HCEC 1CT (cell line): ENCODE measurements at places on chromosomes 4 and X.

DNA sequence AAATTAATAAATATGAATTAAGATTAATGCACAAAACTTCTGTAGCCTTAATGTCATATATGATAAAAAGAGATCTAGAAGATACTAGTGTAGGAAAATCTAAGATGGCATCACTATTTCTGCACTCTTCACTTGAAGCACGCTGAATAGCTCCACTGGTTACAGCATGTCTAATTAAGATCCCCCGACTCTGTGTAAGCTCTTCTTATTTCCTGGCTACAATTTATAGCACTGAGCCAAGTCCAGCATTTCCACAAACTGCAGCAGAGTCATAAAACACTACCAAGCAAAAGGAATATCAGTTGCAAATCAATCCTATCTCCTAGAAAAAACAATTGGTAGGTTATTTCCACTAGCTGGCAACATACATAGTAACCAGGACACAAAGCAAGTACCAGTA lies 1.3 kb upstream of the CCNA2 start:
- no peak for DNase-seq

DNA sequence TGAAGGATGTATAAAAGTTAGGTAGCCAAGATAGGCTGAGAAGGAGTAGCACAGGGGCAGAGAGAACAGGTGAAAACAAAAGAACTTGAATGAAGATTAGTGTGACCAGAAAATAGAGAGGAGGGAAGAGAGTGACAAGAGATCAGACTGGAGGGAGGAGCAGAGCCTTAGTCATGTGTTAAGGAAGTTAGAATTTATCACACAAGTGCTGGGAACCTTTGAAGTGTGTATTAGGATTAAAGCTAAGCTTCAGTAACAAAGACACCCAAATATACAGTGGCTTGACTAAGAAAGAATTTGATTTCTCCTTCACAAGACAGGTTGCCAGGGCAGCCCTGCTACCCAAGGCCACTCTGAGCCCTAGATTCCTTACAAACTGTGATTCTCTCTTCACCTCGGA lies 10.7 kb upstream of the CCDC149 start:
- DNase-seq = no peak

GRCh38 chr4:1746265-1746691 lies 25.0 kb downstream of the TACC3 start:
- peak; percentile 34 for DNase-seq

GRCh38 chr4:147299205-147299604 lies 181.7 kb upstream of the EDNRA start:
- DNase-seq = no peak

GRCh38 chr4:142016031-142016430 lies 379.6 kb downstream of the IL15 start:
- no peak for DNase-seq

DNA sequence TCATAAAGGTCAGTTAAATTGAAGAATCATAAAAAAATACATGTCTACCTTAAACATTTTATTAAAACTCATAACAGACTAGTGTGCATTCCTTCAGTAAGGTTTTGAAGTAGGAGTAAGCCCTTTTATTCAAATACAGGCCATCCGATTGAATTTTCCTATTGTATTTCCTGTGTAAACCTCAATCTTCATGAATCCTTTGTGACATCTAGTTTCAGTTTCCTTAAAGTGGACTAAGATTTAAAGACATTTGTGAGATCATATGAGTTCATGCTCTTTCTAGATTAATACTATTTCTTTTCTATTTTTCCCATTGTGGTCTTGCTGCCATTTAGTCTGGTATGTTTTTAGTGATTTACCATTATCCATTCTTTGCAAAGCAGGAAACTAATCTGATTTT lies 644.7 kb upstream of the BOD1L1 start:
- DNase-seq = no peak

- peak; percentile 16 for DNase-seq
Observed at GRCh38 chrX:10926891-10927290, 184.2 kb upstream of the HCCS start.

- DNase-seq = peak; percentile 57
Observed at GRCh38 chrX:103214870-103215424, at the start of gene BEX4. Gene BEX4, plus strand, starts transcription at chrX:103215108. Its CDS starts 1,046 bp downstream, at chrX:103216154.

GRCh38 chrX:103254171-103254824 lies 657 bp downstream of the TCEAL8 start:
- peak; percentile 18 for DNase-seq

DNA sequence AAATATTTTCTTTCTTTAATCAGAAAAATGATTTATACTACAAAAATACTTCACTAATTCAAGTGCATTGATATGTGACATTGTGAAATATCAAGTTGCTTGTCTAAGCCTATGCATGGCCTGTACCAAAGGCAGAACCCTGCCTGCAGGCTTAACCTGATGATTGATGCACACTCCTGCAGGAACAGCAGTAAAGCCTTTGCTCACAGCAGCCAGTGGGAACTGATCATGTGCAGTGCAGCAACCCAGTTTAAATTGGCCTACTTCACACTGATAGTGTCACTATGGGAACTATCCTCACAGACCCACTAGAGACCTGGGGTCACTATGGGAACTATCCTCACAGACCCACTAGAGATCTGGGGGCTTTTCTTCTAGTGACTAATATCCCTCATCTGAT lies 603.8 kb downstream of the RAPGEF2 start:
- DNase-seq = no peak

GRCh38 chr4:60657041-60657440 lies 543.1 kb upstream of the ADGRL3 start:
- no peak for DNase-seq

DNA sequence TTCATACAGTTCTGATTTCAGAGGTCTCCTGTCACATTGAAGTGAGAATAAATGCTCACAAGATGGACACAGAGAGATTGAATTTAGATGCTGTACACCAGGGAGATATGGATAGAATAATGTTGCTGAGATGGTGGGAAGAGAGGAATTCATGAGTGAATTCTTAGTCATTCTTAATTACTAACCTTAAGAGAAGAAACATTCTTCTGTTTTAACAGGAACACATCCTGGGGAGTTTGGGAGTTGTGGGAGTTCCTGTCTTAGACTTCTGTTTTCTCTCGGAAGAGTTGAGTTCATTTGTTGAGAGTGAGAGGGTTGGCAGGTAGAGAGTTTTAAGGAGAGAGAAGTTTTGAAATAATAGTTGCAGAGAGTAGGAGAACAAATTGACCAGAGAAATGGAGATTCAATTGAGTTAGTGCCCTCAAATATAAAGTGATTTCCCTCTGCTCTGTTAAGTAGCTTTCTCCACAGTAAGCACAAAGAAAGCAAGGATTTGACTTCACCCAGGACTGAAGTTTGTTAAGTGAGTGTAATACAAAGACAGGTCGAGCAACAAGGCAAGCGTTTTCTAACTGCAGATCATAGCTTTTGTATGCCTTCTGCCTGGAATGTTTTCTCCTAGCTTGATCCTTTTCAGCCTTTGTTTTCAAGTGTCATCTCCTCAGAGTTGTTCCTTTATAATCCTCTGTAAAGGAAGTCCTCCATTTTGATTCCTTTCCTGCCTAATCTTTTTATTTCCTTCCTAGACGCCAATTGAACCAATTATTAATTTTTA lies 205.9 kb downstream of the RAPGEF2 start:
- DNase-seq = peak; percentile 39

- DNase-seq = no peak
Observed at GRCh38 chr4:14659286-14659685, 343.0 kb upstream of the CPEB2 start.

- no peak for DNase-seq
Observed at GRCh38 chrX:49992853-49993252, 70.5 kb downstream of the CLCN5 start.

DNA sequence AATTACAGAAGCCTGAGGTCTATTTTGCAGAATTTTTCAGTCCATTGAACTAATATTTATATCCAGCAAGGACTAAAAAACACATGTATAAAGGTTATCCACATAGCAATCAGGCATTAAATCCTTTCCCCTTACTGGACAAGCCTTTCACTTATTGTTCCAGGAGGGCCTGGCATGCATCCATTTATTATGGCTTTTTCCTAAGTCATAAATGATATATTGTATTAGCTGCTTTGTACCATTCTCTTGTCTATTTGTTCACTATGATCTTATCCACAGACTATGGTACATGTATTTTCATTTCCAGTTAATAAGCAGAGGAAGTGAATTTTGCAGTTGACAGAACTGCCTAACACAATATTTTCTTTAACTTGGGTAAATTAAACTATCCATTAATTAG lies 105.4 kb upstream of the ANK2 start:
- no peak for DNase-seq

GRCh38 chr4:166092797-166093290 lies 219.8 kb downstream of the TLL1 start:
- no peak for DNase-seq

DNA sequence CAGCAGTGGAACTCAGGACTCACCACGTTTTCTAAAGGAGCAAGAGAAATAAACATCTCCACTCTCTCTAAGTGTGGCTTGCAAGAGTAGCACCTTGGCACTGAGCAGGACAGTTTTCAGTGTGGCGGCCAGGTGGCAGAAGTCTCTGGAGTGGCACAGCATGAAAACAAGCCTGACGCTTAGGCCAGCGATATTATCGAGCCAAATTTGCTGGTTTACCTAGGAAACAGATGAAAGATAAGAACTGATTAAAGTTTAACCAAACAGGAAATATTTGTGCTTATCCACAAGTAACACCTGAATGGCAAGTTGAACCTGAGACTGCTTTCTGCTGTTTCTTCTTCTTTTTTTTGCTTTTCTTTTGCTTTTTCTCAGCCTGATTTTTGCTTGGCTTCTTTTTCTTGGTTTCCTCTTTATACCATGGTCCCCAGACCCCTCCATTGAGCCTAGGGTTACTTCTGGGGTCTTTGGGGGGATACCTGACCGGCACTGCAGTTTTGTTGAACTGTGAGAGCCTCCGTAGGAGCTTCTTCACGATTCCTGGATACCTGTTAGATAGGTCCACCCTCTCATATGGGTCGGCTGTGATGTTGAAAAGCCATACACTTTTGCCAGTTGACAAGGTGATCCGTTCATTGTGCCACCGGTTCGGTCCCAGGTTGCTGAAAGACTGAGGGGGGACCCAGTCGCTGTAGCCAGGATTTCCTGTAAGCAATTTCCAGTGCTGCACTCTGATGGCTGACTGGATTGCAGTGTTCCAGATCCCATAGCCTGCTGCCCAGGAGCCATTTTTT lies 77.3 kb downstream of the ARSJ start:
- no peak for DNase-seq

- DNase-seq = no peak
Observed at GRCh38 chrX:12308420-12308819, 170.1 kb downstream of the FRMPD4 start.

GRCh38 chr4:121448231-121448630 lies 67.4 kb upstream of the QRFPR start:
- no peak for DNase-seq

DNA sequence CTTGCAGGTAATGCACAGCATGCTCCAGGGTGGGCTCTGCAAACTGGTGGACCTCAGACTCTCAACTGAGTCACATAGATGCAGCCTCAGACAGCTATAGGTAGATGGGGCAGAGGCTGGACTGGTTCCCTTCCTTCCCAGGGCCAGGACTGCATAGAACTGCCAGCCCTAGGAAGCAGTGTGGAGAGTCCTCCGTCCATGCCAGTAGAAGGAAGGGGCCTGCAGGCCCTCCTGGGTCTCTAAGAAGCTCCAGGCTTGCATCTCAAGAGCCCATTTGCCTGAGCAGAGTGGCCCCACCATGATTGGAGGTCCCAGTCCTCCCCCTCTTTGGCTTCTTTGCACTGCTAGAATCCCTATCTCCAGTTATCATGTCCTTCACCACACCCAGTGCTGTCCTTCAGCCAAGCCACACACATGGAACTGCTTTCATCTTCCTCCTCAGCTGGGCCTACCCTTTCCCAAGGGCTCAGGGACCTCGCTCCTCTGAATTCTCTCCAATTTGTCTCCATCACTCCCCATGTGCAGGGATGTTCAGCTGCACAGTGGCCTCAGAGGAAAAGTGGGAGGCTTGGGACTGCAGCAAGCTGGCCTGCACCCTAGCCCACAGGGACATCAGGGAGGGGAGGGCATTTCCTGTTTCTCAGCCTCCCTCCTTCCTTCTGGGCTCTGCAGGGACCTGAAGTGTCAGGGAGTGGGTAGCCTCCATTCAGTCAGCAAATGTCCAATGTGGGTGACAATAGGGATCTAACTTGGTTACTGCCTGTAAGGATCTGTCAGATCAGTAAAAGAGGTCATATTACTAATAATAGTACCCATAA lies 146.0 kb downstream of the PJA1 start:
- no peak for DNase-seq

- DNase-seq = no peak
Observed at GRCh38 chr4:37324546-37324945, 80.0 kb downstream of the NWD2 start.

DNA sequence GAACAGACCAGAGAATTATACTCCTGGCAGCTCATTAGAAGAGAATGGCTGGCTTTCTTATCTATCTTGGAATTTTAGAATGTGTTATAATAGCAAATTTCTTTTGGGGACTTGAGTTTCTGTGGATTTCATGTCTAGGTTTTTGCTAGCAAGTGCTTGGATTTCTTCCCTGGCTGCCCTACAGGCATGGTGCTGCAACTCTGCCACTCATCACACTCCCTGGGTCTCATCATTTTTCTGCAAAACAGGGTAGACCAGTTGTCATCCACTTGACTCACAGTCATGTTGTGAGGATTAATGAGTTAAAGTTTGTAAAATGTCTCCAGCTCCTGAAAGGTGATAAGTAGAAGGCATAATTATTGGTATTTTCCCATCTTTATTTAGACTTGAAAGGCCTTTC lies 60.7 kb upstream of the LCORL start:
- no peak for DNase-seq

GRCh38 chrX:121655276-121655675 lies 607.9 kb downstream of the GLUD2 start:
- no peak for DNase-seq

DNA sequence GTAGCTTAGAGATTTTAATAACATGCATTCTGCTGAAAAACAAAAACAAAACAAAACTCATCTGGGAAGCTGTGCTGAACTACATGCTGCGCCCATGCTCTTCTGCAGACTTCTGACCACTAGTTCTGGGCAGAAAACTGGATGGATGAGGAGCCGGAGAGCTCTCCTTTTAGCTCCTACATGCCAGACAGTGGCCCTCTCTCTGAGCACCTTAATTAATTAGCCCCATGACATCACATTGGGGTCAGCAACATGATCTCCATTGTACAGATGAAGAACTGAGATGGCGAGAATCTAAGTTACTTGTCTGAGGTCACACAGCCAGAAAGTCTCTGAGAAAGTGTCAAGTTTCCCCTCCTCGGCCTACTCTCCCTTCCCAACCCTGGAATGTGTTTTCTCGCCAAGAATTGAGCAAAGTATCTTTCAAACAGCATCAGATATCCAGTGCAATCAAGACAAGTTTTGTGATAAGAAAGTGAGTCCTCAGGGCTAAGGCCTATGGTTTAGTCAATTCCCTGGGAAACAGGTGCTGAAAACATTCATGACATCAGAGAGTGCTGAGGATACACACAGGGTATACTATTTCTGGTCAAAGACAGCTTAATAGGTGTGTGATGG lies 21.6 kb downstream of the SCD5 start:
- DNase-seq = no peak

GRCh38 chr4:140135529-140136088 lies 18.4 kb downstream of the MAML3 start:
- DNase-seq = peak; percentile 27
